ENCODE measurements at places on chromosomes 4 and X.

GRCh38 chr4:25970226-25970675 lies 56.2 kb downstream of the SMIM20 start:
- DNase-seq: no peak

- DNase-seq: no peak
These were observed 40.5 kb upstream of the RAPGEF2 start for GRCh38 chr4:159062381-159062780.

DNA sequence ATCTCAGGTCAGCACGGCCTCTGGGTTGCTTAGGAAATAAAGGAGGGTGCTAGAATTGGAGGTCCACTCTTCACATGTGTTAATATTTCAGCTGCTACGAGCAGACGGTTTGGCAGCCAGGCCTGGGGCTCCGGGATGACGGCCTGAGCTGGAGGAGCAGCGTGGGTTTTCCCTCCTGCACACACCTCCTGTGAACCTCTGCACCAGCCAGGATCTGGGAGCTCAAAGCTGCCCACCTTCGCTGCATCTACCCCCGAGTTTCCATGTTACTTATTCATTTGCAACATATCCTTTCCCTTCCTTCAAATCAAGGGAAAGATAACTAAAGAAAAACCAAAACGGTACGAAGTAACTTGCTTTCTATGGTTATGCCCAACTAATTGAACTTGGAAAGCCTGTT lies 13.6 kb downstream of the STOX2 start:
- DNase-seq: no peak

DNA sequence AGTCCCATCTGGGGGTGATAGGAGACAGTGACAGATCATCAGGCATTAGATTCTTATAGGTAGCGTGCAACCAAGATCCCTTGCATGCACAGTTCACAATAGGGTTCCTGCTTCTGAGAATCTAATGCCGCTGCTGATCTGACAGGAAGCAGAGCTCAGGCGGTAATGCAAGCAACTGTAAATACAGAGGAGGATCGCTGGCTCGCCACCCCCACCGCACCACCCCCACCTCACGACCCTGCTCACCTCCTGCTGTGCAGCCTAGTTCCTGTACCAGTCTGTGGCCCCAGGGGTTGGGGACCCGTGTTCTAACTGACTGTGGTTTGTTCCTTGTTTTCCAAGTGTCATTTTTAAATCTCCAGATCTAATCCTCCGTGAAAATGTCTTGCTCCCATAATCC lies 89.0 kb upstream of the MAPK10 start:
- DNase-seq: no peak

DNA sequence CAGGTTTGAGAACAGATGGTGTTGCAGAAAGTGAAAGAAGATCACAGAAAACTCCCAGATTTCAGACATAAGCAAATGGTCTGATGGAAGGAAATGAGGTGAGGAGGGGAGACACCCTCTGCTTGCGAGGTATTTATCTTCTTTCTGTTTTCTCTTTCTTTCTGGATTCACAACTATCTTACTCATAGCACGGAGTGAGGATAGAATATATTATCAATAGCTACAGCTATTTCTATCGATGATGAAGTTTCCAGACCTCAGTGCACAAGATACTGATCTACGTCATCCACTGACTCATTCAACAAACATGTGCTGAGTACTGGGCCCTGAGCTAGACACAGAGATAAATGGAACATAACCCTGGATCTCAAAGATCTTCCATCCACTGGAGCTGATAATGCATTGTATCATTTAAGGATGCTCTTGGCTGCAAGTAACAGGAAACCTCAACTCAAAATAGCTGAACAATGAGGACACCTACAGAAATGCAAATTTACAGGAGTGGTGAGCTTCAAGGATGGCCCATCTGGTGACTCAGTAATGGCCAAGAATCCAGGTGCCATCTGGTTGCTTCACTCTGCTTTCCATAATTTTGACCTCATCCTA lies 21.2 kb downstream of the SLC2A9 start:
- no peak for DNase-seq

DNA sequence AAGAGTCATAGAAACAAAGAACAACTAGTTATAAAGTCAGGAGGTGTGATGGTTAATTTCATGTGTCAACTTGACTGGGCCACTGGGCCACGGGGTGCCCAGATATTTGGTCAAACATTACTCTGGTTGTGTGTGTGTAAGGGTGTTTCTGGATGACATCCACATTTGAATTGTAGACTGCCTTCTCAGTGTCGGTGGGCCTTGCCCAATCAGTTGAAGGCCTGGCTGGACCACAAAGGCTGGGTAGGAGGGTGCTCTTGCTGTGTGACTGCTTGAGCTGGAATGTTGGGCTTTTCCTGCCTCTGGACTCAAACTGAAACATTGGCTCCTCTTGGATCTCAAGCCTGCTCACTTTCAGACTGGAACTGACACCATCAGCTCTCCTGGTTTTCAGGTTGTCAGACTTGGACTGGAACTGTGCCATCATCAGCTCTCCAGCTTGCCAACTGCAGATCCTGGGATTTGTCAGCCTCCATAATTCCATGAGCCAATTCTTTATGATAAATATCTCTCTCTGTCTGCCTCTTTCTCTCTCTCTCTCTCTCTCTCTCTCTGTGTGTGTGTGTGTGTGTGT lies 41.4 kb downstream of the CLDN34 start:
- no peak for DNase-seq

- DNase-seq: no peak
These were observed 888.7 kb downstream of the CCSER1 start for GRCh38 chr4:91015861-91016260.

- DNase-seq: no peak
These were observed 31.0 kb downstream of the TMEM131L start for GRCh38 chr4:153497091-153497531.

Measured in NCI-H748 treated with DMSO at 0.1 percent for 48 hours (cell line).